ENCODE measurements at places on chromosomes 6 and 20.
A peak's percentile ranks its signal among the peaks of the same experiment; 100 is the strongest.

DNA sequence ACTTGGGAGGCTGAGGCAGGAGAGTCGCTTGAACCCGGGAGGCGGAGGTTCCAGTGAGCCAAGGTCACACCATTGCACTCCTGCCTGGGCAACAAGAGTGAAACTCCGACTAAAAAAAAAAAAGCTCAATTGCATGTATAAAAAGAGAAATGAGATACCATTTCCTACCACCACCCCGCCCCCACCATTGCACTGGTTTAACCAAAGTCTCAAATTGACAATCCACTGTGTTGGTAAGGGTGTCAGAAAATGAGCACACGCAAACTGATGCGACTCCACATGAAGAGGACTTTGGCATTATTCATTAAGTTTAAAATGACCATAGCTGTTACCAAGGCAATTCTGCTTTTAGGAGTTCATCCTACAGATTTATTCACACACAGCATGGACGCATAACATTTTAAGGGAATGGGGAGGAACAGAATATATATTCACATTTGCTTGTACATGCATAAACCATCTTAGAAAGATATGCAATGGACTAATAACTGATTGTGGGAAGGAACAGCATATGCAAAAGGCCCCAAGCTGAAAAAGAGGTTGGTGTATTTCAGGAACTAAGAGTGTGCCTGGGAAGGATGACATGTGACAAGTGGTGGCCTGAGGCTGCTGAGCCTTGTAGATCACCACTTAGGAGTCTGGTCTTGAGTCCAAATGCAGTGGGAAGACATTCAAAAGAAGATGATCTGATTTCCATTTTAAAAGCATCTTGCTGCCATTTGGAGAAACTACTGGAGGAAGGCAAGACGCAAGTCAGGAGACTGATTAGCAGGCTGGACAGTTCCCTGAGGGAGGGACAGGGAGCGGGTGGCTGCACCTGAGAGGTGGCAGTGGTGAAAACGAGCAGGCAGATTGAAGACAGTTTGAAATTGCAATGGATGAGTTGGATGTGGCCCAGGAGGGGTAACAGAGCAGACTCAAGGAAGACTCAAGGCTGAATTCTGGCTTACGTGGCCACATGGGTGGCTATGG lies 37.2 kb upstream of the PTPN1 start:
- DNase-seq = no peak

GRCh38 chr6:119158057-119158848 lies 79.8 kb upstream of the FAM184A start:
- DNase-seq = no peak

DNA sequence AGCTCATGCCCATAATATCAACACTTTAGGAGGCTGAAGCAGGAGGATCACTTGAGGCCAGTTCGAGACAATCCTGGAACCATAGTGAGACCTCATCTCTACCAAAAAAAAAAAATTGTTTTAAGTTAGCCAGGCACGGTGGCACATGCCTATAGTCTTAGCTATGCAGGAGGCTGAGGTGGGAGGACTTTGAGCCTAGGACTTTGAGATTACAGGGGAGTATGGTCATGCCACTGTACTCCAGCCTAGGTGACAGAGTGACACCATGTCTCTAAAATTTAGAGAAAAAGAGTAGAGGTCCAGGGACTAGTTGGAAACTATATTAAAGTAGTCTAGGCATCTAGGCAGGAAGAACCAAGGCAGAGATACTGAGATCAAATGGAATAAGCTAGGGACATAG lies 121.6 kb downstream of the SLC16A10 start:
- DNase-seq = no peak

DNA sequence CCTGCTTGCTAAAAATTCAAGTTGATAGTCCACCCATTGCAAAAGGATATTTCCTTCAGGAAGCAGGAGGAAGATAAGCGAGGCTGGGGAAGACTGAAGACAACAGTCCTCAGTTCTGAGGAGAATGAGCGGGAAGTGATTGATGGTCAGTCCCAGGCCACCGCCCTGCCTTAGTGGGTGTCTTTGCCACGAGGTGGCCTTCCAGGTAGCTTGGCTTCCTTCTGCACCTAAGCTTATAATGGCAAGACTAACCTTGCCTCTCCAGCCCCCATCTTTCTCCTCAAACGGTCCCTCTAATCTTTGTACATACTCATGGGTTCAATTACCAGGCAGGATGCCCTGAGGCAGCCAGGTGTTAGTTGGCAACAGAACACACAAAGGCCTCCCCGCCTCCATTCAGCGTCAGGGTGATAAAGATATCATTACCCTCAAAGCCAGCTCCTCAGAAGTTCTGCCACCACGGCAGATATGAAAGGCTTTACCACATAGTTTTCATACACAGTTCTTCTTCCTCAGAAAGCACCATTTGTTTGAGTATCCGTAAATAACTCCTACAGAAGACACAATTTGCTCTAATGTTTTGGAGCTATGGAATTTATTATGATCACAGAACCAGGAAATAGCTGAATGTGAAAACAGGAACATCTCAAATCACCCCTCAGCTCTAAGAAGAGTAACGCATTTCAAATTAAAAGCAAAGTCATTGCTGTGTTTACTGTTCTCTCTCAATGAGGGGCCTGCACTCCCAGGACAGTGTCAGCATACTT lies 249.4 kb downstream of the ATXN1 start:
- DNase-seq = no peak

- DNase-seq = peak; percentile 62
These were observed 101.5 kb downstream of the NOL4L start for GRCh38 chr20:32483351-32484224.

GRCh38 chr6:37987559-37987958 lies 168.0 kb downstream of the ZFAND3 start:
- no peak for DNase-seq

GRCh38 chr20:7500231-7500663 lies 440.0 kb downstream of the HAO1 start:
- no peak for DNase-seq

DNA sequence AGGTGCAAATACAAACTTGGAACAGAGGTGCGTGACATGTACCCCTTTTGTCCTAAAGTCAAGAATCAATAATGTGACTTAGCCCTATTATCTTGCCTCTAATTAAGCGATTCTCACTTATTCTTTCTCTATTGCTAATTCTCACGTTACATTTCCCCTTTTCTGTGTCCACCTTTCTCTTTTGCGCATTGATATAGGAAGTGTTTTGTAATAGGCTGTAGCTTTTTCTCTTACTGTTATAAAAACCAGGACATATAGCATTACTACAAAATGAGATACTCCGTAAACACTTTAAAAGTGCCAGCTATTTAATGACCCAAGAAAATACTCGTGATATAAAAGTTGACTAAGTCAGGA lies 669 bp upstream of the TMEM30A start:
- DNase-seq = no peak

- DNase-seq = no peak
These were observed 15.1 kb downstream of the ACSS1 start for GRCh38 chr20:25042531-25043498.

GRCh38 chr6:15472621-15473020 lies 190.2 kb downstream of the DTNBP1 start:
- DNase-seq = no peak

DNA sequence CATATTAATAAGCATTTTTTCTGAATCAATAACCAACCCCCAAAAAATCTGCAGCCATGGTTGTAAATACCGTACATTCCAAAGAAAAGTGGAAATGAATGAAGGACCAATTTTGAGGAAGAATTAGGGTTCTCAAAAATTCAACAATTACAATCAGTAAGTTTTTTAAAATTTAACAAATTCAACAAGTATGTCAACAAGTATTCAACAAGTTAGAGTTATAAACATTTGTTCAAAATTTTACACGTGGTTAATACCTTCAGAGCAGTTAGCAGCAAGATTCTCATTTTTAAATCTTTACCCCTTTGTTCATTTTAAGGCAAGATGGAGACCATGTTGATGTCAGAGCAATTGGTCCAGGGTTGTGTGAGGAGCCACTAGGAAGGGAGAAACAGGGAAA lies 27.6 kb upstream of the ANKEF1 start:
- DNase-seq = no peak

DNA sequence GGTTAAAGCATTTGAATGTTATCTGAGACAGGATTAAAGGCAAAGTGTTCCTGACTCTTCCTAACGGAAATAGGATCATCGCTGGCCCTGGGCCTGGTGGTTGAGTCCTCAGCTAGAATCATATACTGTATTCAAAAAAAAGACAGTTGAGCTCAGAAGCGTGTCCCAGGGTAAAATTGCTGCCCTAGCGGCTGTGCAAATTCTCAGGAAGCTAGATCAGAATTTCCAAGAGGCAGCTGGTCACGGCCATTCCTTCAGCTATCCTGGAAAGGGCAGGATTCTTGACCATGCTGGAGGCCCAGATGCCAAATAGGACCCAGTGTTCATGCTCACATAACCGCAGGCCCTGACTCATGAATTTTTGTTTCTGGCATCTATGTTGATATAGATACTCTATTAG lies 67.4 kb downstream of the STMND1 start:
- DNase-seq = no peak

DNA sequence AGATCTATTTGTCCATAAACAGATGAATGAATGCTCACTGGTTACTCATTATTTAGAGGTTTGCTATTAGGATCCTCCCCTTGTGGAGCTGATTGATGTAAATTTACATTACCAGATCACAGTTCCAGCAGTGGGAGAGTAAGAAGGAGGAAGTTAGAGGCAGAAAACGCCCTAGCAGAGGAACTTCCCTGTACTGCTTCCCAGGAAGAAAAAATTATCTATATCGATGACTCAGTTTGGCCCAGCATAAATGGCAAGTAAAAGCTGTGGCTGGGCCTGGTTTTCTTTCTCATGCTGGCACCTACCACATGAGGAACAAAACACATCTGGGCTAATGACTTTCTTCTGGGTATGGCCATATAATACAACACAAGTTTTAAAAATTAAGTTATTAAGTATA lies 35.7 kb downstream of the DNAAF9 start:
- DNase-seq = no peak

- DNase-seq = no peak
These were observed 29.5 kb downstream of the TRMT11 start for GRCh38 chr6:126015863-126016262.

DNA sequence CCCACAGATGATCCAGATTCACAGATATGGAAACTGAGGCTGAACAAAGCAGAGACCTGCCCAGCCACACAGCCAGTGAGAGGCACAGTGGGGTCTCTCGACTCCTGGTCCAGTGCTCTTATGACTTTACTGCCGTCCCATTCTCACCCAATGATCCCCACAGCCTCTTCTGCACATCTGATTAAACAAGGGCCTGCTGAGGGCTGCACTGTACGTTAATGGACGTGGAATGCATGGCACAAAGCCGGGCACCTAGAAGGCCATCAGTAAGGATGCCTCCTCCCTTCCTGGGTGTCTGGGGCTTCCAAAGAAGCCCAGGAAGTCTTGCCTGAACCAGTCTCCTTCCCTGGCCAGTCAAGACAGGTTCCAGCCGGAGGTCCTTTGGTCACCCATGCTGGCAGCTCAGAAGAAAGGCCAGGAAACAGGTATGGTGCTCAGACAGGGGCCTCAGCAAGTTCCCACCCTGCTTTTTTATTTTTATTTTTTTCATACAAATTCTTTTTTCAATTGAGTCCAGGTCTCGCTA lies 3.8 kb downstream of the TFEB start:
- DNase-seq = no peak

- DNase-seq = no peak
These were observed 23.0 kb upstream of the IER3 start for GRCh38 chr6:30767158-30767943.

DNA sequence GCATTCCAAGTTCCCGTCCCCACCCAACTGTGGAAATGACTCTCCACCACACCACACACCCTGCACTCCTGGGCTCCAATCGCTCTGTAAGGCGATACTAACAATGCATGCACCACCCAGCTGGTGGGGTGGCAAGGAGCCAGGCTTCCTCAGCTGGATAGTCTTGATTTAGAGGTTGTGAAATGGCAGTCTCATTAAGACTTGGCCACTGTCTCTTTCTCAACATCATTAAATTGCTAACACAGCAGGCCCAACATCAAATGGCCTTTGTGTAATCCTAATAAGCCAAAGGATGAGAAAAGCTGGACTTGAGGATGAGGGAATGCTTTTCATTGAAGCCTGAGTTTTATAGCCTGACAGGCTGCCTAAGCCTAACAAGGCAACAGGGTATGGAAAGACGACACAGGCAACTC lies 223.7 kb downstream of the GMDS start:
- DNase-seq = no peak

GRCh38 chr6:41770381-41771057 lies 9.2 kb downstream of the FRS3 start:
- no peak for DNase-seq

GRCh38 chr20:33825340-33826269 lies 14.5 kb downstream of the CHMP4B start:
- DNase-seq = no peak

DNA sequence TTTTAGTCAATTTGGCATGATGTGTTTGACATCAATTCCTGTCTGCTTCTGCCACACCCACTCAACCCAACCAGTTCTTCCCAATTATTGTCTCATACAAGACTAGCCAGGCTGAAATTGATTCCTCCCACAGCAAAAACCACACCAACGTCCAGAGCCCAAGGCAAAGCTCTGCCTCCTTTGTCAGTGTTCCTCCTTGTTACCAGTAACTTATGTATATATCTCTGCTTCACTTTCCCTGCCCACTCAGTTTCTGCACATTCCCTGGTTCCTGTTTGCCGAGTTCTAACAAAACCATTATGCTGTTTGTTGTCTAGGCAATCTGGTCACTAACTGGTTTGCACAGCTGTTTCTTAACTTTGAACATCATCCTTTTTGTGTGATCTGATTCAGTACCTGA lies 547.9 kb upstream of the PTCHD4 start:
- no peak for DNase-seq

DNA sequence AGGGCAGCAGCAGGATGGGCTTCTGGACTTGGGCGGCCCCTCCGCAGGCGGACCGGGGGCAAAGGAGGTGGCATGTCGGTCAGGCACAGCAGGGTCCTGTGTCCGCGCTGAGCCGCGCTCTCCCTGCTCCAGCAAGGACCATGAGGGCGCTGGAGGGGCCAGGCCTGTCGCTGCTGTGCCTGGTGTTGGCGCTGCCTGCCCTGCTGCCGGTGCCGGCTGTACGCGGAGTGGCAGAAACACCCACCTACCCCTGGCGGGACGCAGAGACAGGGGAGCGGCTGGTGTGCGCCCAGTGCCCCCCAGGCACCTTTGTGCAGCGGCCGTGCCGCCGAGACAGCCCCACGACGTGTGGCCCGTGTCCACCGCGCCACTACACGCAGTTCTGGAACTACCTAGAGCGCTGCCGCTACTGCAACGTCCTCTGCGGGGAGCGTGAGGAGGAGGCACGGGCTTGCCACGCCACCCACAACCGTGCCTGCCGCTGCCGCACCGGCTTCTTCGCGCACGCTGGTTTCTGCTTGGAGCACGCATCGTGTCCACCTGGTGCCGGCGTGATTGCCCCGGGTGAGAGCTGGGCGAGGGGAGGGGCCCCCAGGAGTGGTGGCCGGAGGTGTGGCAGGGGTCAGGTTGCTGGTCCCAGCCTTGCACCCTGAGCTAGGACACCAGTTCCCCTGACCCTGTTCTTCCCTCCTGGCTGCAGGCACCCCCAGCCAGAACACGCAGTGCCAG lies at the start of gene TNFRSF6B:
Gene TNFRSF6B (plus strand): TSS at position 25 of the 729 bp plus-strand sequence. CDS start 116 bp downstream, at position 141.
- peak; percentile 20 for DNase-seq
